ENCODE measurements at places on chromosomes 2 and 18.

DNA sequence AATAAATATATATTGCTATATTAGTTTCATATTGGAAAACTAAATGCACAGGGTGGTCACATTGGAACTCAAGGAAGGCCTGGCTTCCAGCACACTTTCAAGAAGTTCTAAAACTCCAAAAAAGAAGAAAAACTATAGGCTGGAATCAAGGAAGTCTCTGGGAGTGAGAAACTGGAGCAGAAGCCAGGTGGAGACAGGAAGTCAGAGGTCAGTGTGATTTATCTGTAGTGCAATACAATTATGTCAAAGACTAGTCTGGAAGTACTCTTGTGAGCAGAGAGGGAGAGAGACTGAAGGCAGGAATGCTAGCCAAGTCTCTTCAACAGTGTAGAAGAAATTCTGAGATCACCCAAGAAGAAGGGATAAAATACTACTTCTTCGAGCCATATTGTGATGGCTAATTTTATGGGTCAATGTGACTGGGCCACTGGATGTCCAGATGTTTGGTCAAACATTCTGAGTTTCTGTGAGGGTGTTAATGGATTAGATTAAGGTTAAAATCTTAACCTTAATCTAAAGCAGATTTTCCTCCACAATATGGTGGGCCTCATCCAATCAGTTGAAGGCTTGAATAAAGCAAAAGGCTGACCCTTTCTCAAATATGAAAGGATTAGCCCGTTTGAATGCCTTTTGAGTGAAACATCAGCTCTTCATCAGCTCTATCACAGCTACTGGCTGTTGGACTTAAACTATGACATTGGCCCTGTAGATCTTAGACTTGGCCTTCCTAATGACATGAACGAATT, 208.0 kb downstream of the TDRD15 start:
- no peak for DNase-seq

DNA sequence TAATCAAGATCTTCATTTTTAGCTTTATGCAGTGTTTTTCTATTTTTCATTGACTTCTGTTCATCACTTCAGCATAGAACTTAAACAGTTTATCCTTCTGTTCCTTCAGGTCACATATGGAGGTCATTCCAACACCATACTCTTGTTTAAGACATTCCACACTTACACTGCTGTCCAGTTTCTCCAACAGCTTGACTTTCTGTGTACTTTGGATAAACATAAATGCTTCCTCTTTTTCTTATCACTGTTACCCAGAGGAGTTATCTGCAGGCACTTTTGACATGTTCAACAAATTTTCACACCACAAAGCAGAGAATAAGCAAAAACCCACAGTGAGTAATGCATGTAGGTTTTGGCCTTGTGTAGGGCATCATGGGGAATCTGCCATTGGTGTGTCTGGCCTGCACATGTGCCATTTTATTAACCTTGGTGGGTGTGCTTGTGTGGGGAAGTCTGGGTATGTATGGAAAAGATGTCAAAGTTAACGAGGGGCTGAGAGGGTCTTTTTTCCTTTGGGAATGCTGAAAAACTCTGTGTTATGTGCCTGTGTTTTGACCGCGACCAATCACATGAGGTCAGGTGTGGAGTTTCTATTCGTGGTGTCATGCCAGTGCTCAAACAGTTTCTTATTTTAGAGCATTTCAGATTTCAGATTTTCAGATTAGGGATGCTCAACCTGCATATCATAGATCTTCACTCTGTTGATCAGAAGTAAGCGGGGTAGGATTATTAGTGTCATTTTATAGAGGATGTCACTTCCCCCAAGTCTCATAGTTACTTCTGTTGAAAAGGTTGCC, 53.9 kb upstream of the ACVR1 start:
- no peak for DNase-seq

DNA sequence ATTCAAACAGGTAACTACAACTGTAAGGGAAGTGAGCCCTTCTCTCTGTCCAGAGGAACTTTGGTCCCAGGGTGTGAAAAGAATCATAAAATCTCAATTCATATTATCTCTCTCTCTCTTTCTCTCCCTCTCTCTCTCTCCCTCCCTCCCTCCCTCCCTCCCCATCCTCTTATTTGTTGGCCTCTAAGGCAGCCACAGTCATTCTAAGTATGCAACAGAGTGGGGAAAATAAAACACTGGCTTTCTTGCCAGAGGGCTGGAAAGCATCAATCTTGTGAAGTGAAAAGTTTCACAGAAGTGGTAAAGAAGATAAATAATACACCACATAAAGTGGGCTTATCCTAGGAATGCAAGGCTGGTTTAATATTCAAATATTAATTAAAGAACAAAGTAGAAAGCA, 95.6 kb upstream of the KCNH7 start:
- no peak for DNase-seq

DNA sequence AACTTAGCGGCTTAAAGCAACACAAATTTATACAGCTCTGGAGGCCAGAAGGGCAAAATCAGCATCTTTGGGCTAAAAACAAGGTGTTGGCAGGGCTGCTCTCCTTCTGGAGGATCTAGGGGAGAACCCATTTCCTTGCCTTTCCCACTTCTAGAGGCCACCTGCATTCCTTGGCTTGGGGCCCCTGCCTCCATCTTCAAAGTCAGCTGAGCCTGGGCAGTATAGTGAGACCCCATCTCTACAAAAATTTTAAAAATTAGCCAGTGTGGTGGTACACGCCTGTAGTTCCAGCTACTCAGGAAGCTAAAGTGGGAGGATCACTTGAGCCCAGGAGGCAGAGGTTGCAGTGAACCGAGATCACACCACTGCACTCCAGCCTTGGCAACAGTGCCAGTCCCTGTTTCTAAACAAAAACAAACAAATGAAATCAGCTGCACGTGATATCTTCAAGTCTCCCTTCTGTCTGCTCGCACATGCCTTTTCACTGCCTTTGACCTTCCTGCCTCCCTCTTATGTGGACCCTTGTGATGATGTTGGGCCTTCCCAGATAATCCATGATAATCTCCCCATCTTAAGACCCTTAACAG, 200.6 kb downstream of the ZFP36L2 start:
- no peak for DNase-seq

All from uterus (tissue), 4 donors.